Stimulated activated CD4-positive, alpha-beta T cell treated with anti-CD3 and anti-CD28 coated beads, Interleukin-15, amount 100 ng/mL, for 48 hours (primary cell): ENCODE measurements at places on chromosomes 6 and 20.

DNA sequence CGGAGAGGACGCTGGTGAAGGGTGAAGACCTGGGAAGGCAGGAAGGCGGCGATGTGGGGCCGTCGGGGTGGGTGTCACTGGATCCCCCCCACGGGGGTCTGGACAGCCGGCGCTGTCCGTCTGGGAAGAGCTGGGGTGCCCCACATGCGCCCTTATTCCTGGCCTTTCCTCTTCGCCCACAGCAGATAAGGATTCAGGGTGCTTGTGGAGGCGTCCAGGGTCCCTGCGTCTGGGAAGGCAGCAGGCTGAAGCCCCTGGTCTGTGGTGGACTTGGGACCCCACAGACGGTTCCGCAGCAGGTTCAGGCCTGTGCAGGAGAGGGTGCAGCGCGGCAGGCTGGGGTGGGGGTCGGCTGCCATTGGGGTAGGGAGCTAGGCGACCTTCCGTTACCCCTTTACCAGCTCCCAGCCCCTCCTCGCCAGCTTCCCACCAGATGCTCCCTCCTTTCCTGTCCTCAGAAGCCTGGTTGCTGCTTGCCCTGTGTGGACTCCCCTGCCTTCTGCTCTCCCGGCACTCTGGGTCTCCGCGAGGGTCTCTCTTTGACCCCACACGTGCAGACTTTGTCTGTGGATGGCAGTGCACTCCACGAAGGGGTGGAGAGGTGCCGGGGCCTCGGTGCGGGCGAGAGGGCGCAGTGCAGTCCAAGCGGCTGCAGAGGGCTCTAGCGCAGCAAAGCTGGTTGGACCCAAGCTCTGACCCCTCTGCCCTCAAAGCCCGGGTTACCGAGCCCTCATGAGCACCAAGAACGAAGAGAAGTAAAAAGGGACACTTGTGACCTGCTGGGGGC, 2.1 kb upstream of the GATA5 start:
- DNase-seq: no peak

GRCh38 chr20:48190757-48191156, 405.5 kb upstream of the SULF2 start:
- no peak for DNase-seq

DNA sequence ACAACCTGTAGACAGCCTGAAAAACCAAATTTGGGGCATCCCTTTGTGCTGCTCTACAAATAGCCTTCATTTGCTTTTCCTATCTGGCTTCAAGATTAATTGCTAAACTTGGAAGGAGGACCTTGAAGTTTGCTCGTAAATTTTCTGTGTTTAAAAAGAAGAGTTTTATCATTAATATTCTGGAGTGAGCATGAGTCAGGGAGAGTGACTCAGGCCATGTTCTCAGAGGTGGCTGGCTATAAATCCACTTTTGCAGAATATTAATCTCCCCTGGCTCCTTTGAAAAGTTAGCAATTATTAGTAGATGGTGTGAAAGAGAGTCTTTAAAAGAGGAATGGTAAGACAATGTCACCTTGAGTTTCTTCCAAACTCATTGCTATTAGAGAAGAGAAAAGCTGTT, 91.0 kb downstream of the ANKEF1 start:
- no peak for DNase-seq

GRCh38 chr6:3579652-3580175, 122.9 kb upstream of the SLC22A23 start:
- DNase-seq: no peak

GRCh38 chr6:108805611-108806167, 42.5 kb upstream of the ARMC2 start:
- DNase-seq: no peak

DNA sequence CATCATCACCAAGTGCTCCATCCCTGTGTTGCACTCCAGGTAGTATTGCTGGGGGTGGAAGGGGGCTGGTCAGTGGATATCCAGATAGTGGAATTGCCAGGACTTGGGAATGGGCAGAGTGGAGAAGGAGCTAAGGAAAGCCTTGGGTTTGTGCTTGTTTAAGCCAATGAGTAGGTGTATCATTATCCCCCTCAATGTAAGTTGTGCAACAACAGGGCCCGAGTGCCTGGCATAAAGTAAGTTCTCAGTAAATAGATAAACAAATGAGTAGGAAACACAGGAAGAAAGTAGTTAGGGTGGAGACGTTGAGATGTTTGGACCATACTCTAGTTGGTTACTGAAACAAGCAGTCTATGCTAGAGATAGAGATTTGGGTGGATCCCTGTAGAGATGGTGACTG, 9.8 kb downstream of the CCND3 start:
- no peak for DNase-seq

- no peak for DNase-seq
Measured at GRCh38 chr6:26457264-26457805, 420 bp upstream of the BTN2A1 start.

- DNase-seq: peak; percentile 37
Measured at GRCh38 chr6:136226027-136226673, 24.0 kb downstream of the MTFR2 start.

- no peak for DNase-seq
Measured at GRCh38 chr20:40009542-40009941, 679.5 kb downstream of the MAFB start.

- no peak for DNase-seq
Measured at GRCh38 chr6:132023490-132023889, 72.3 kb upstream of the CCN2 start.

DNA sequence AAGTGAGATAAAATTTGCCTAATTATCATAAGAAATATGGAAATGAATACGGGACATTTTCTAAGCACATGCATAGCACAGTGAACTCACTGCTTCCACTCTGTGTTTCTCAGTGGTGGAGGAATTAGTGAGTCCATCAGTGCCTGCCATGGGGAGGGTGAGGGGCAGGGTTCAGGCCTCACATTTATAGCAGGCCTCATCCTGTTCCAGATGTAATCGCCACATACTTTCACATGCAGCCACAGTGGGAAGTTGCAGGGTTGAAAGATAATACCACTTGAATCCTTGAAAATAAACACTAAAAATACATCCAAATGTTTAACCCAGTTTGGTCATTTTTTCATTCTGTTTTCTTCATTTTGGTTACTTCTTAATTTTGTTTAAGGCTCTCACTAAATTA, 29.9 kb upstream of the ANKEF1 start:
- no peak for DNase-seq

DNA sequence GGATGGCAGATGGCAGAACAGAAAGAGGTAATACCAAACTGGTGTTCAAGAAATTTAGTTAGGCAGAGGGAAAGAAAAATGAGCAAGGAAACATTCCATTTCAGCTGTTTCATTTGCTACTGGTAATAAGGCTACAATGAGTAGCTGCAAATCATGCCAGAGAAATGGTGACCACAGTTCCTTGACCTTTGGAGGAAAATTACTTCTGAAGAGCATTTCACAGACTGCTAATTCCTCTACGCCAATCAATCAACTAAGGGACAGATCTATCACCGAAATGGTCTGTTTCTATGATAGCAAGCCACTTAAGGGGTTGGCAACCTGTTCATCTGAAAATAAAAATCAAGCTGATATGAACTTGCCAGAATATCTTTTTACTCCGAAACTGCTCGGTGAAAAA, 119.5 kb downstream of the PTPRK start:
- DNase-seq: no peak

DNA sequence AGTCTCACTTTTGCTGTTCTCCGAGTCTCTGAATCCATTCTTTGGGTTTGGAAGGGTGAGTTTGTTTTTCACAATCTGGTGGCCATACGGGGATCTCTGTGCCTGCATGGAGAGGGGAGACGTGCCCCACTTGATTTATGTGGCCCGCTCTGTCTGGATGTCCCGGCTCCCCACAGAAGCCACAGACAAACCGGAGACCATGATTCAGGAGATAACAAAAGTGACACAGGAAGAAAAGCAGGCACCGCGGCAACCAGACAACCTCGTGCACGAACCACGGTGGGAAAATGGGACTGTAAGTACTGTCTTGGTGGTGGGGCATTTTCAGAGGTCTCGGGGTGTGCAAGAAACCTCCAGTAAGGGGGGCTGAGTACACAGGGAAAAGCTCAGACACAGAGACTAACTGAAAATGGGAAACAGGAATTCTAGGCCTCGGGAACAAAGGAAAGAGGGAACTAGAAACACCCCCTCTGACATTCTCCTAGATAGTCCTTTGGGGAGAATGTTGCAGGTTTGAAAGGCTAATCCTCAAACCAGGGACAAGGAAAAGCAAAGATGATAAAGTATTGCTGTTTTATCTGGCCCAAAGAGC, 22.1 kb upstream of the ZNF318 start:
- DNase-seq: no peak

- DNase-seq: no peak
Measured at GRCh38 chr20:47821481-47822100, 36.3 kb upstream of the SULF2 start.

DNA sequence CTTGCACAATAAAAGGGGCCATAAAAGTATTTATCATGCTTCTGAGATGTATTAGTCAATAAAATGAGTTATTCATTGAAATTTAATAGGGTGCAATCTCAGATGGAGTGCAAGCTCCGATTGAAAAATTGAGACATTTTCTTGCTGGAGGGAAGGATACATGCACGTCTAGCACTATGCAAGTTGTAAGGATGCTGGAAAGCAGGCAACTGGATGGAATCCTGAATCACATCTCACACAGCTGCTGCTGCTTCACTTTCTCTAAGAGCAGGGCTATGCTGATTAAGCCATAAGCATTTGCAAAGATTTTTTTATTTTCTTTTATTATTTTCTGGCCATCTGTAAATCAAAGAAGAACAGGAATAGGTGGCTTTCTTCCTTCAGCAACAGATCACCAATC, 308.8 kb upstream of the EPHA7 start:
- no peak for DNase-seq

- no peak for DNase-seq
Measured at GRCh38 chr6:4041480-4041879, 37.5 kb downstream of the FAM217A start.

- no peak for DNase-seq
Measured at GRCh38 chr6:30013291-30013922, 47.7 kb upstream of the POLR1H start.

GRCh38 chr6:125945378-125946141, 11.0 kb upstream of the HINT3 start:
- DNase-seq: no peak

DNA sequence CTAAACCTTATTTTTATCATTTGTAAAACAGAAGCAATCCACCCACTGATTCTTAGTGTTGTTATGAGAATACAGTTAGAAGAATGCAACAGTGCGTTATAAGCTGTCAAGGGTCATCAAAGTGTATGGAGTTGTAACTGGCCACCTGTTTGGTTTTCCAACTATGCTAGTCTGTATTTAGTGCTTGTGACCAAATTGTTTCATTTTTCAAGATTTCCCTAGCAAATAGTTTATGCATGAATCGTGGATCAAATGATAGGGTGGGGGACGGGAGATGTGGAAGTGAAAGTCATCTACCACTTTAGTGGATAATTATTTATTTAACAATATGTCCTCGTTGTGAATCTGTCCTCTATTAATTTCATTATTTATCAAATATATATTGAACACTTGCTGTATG, 175.4 kb upstream of the HDDC2 start:
- no peak for DNase-seq

DNA sequence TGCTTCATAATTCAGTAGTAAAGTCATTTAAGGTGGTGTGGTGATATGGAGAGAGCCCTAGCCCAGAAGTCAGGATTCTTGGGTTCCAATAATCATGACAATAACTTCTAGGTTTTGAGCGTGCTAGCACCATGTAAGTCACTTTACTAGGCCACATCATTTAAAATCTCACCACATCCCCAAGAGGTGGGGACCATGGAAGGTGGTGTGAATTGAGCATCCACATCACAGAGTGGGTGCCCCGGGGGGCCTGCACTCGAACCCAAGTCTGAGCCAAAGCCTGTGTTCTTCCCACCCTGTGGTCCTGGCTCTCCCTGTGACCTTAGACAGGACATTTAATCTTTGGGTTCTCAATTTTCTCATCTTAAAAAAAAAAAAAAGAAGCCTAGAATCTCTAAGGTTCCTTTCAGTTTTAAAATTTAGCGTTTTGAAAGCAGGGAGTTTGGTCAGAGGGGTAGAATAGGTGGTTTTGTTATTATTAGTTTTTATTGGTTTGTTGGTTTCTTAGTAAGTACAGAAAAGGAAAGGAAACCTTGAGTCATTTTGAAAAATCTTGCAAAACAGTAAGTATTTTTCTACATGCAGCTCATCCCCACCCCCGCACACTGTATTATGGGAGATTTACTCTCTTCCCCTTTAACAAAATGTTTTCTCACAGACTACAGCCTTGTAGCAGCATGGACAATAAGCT, 26.4 kb downstream of the ARMC2 start:
- peak; percentile 51 for DNase-seq

GRCh38 chr20:62097881-62098407, 24.3 kb upstream of the LSM14B start:
- no peak for DNase-seq

DNA sequence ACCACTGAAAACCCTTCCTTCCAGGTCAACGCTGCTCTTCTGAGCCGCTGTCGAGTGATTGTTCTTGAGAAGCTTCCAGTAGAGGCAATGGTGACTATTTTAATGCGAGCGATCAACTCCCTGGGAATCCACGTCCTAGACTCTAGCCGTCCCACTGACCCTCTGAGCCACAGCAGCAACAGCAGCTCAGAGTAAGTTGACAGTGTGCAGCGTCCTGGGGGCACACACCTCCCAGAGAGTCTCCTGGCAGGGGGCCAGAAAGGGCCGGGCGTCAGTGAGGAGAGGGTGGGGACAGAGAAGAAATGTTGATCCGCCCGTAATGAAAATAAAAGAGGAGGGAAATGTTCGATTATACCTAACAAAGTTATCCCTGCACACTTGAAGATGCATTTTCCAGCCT, 5.0 kb downstream of the WRNIP1 start:
- DNase-seq: no peak

DNA sequence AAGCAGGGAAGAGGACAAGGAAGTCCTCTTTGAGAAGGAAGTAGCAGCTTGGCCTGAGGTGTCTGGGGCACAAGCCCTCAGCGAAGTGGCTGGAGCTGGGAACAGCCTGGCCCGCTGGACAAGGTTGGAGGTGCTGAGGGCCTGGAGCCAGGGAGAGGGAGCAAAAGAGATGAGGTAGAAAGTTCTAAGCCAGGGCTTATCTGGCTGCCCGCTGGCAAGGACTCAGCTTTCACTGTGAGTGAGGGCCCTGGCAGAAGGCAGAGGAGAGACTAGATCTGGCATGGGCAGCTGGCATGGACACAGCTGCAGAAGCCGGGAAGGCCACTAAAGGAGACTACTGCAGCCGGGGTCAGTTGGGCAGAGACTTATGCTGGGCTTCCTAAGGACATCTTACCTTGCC, 21.8 kb upstream of the PCMTD2 start:
- DNase-seq: no peak
